ENCODE measurements at places on chromosomes 3 and 15.
A peak's percentile ranks its signal among the peaks of the same experiment; 100 is the strongest.

- DNase-seq, result no peak
Measured at GRCh38 chr15:39365161-39365560, 215.7 kb upstream of the THBS1 start.

DNA sequence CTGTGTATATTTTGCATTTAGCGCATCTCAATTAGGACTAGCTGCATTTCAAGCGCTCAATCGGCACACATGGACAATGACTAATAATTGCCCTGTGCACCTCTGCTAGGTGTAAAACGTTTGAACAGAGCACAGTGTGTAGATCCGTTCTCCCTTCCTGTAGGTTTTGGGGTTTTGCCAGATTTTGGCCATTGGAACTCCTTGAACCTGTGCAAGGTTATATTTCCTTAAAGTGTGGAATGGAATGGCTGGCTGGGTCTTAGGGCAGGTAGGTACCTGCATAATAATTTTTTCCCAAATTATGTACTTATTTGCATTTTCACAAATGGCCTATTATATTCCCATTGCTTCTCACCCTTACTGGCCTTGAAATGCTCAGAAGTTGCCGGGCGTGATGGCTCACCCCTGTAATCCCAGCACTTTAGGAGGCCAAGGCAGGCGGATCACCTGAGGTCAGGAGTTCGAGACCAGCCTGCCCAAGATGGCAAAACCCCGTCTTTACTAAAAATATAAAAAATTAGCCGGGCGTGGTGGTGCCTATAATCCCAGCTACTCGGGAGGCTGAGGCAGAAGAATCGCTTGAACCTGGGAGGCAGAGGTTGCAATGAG is 777 bp downstream of the RNU5B-1 start:
- peak; percentile 26 for DNase-seq

GRCh38 chr15:58873267-58873666 is 60.2 kb downstream of the SLTM start:
- DNase-seq, result no peak

DNA sequence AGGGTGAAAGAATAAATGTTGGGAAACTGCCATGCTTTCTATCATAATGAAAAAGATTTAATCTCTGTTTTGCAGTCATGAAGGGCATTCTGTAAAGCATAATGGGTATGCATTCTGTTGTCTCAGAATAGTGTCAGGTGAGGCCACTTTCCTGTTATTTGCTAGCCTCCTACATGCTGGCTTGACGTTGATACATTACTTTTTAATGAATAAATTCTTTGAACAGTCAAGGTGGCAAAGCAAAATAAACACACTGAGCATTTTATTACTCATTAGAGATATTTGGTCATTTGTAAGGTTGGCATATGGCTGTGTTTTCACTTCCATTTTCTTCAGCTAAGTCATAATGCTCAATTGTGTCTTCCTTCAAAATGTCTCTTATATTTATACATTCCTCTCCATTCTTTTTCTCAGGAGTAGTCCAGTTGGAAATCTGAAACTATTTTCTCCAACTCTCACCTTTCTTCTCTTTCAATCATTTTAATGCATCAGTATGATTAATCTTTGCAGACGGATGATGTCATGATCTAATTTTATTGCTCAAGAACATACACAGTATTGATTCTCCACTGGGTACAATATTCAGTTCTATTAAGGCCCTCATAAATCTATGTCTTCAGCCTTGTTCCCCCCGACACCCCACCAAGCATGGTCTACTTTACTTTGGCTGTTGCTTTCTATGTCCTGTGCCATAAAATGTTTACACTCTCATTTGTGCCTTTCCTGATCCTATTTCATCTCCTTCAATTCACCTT is 290.7 kb downstream of the GBE1 start:
- DNase-seq, result no peak

DNA sequence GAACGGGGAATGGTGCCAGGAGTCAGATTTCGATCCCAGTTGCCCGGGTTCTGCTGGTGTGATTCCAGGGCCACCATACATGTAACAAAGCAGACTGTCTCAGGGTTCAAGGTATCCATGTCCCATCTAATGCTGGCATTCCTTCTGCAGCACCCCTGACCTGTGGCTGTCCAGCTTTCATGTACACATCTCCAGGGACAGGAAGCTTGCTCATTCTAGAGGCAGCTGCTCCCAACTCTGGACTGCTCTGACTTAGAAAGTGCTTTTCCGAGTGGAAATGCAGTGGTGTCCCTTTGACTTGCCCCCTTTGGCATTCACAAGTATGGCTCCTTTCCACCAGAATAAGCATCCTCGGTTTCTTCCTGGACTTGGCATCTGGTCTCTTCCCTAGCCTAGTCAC is 30.9 kb downstream of the PML start:
- no peak for DNase-seq

DNA sequence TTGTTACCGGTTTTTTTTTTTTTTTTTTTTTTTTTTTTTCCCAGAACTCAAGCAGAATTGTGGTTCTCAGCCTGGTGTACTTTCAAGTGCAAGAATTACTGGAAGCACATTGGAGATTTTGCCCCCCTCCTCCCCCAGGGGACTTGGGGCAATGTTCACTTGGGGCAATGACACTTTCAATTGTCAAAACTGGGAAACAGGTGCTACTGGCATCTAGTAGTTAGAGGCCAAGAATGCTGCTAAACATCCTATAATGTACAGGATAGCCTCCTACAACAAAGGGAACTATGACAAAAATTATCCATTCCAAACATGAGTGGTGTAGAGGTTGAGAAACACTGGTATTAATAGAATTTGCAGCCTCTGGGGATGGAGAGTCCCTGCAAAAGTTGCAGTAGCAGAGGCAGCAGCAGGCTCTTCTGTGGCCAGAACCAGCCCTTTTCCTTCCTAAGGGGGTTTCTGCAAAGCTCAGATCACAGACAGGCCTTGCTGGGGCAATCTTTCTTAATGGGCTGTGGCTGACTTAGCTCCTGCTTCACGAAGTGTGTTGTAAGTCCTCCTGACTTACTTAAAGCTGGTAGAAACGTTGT is 144.3 kb upstream of the MRPS22 start:
- no peak for DNase-seq

DNA sequence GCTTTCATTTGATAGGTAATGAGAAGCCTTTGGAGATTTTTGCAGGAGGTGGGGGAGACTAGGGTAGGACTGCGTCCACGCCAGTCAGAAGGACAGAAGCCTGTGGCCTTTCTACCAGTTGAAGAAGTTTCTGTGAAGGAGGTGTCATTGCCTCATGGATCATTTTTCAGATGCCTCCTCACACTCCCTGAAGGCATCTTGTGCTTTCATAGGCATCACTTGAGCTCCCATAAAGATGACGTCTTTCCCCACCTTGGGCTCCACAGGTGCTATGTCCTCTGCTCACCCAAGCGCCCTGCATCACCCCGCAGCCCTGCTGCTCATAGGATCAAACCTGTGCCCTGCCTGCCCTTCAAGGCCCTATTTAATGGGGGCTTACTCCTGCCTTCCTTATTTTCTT is 7.5 kb upstream of the ITGA11 start:
- no peak for DNase-seq

- DNase-seq, result no peak
Measured at GRCh38 chr15:40958146-40958545, 4.9 kb downstream of the CHAC1 start.

- DNase-seq, result no peak
Measured at GRCh38 chr3:9340472-9340902, 22.4 kb upstream of the THUMPD3 start.

GRCh38 chr3:172216911-172217310 is 177.5 kb downstream of the FNDC3B start:
- DNase-seq, result no peak

DNA sequence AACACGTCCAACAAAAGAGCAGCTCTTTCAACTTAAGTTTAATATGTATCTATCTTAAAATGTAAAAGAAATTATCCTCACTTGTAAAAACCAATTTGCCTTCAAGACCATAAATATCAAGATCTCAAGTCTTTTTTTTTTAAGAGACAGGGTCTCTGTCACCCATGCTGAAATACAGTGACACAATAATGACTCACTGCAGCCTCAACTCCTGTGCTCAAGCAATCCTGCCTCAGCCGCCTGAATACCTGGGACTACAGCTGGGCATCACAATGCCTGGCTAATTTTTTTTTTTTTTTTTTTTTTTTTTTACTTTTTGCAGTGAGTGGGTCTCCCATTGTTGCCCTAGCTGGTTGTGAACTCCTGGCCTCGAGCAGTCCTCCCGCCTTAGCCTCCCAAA is 26.0 kb downstream of the ACAP2 start:
- DNase-seq, result no peak

DNA sequence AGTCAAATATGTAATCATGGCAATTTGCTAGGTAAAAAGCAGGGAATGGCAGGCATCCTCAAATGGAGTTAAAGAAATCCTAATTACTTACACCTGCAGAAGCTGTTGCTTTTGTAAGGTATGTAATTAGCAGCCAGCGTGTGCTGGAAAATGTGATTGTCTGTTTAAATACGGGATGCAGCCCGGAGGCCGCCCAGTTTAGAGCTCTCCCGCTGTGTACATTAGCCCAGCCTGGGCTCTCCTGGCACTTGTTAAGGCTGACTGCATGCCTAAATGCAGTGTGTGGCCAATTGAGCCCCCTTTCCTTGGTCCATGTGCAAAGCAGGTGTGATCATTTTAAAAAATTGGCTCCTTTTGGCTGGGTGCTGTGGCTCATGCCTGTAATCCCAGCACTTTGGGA is 9.0 kb downstream of the DPH3 start:
- no peak for DNase-seq

All from activated T-cell treated with anti-CD3 and anti-CD28 coated beads, Interleukin-2, amount 50 U/mL, for 48 hours (primary cell).